ENCODE measurements at places on chromosomes 16 and 17.

DNA sequence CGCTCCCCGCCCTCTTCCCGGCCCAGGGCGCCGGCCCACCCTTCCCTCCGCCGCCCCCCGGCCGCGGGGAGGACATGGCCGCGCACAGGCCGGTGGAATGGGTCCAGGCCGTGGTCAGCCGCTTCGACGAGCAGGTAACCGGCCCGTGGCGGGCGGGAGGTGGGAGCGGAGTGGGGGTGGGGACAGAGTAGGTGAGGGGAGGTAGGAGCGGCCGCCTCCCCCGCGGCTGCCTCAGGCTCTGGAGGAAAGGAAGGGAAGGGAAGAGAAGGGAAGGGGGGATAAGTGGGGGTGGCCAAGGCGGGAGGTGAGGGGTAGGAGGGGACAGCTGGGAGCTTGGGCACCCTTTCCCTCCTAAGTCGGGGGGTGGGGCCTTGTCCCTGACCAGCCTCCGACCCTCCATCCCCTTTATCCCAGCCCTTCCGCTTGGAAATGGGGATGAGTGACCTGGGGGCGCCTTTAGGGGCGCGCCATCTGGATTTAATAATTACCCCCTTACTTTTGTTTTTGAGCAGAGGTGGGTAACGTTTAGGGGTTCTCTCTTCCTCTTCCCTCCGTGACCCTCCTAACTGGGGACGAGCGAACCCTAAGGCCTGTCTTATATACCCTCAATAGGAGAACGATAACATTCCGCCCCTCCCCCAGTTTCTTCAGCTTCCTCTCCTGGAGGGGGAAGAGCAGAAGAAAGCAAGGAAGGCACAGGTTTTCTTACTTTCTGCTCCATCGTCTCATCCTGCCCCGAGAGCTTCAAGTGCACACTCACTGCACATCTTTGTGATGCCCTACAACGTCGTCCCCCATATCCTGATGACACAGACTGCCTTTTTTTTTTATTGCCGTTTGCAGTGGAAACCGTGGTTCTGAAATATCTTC, 694 bp downstream of the NF1 start:
- peak; percentile 25 for DNase-seq

- peak; percentile 23 for DNase-seq
Observed at GRCh38 chr16:24540602-24541210, 1.3 kb downstream of the RBBP6 start.

GRCh38 chr17:56798916-56799315, 34.8 kb downstream of the C17orf67 start:
- no peak for DNase-seq

- no peak for DNase-seq
Observed at GRCh38 chr17:28368306-28368831, 1.7 kb downstream of the VTN start.

DNA sequence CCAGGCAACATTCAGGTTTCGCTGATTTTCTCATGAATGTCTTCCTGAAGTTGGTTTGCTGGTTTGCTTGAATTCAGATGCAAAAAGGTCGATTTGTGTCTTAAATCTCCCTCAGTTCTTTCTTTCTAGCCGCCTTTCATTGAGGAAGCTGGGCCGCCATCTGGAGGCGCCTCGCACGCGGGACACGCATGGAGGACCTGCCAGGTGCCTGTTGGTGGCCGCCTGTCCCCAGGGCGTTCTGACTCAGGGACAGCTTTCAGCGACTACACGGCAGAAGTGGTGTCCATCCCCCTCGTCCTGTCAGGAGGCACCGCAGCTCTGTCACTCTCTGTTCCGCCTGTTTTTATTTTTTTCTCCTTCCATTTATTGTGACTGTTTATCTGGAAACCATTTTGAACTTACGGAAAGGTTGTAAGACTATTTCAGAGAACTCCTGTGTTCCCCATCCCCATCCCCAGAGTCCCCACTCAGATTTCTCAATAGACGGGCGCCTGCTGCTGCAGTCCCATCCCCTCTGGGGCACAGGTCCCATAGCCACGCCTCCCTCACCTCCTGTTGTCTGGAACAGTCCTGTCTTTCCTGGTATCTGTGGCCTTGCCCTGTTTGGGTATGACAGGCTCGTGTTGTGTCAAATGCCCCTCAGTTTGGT, 33.2 kb downstream of the COX4I1 start:
- DNase-seq: no peak

DNA sequence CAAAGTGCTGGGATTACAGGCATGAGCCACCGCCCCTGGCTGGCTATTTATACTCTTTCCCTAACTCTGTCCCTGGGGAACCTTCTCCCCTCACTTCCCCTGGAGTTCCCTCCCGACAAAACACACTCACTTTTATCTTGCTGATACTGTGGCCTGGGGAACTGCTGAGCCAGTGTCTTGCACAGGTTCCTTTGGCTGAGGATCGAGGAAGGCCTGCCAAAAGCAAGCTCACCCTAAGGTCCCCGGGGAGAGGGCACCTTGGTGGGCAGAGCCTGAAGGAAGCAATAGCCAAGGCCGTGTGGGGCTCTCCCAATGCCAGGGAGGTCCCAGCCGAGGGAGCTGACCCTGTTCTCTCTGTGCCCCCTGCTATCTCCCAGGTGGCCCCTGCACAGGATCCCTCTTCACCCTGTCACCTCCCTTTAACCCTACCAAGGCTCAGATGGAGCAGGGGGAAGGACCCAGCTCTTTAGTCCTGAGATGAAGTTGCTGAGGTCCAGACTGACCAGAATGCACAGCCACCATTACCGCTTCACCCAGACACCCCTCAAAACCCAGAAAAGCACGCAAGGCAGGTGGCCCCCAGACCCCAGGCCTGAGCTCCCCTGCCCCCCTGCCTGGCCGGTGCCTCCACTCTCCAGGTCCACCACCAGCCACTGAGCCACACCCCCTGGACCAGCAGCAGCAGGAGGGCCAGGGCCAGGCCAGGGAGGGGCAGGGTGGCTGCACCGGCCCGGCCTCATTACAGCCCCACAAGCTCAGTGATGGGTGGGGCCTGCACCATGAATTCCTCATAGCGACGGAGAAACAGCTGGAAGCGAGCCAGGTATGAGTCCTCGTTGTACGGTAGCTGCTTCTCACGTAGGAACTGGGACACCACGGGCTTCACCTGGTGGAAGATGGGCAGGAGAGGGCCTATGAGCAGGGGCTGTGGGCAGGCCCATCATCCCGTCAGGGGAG, 5.1 kb upstream of the FDXR start:
- no peak for DNase-seq

- no peak for DNase-seq
Observed at GRCh38 chr16:17412221-17412620, 58.5 kb downstream of the XYLT1 start.

DNA sequence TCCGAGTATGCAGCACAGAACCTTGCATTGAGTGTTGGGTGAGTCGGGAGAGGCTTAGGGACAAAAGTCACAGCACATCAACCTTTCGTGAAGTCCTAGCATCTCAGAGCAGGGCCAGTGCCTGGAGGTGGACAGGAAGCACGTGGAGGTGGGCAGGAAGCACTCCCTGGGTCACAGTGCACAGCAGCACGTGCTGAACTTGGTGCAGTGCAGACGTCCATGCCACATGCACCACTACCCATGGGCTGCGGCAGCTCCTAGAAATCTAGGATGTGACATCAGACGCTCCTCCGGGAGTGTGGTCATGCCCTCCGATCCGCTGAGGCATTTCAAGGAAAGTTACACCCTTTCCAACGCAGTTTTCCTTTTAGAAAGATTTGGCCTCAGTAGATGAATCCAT, 83.4 kb upstream of the CHMP6 start:
- DNase-seq: no peak

DNA sequence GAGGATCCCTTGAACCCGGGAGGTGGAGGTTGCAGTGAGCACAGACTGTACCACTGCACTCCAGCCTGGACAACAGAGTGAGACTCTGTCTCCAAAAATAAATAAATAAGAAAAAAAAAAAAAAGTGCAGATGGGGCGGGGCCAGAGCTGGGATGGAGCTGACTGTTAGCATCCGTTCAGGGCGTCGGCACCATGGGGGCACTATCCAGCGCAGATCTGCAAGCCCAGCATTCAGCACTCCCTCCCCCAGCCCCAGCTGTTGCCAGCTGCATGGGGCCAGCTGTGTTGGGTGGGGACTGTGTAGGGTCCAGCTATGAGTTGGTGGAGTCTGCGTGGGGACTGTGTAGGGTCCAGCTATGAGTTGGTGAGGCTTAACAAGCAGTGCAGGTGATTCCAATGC, 13.3 kb downstream of the GPRC5C start:
- no peak for DNase-seq

DNA sequence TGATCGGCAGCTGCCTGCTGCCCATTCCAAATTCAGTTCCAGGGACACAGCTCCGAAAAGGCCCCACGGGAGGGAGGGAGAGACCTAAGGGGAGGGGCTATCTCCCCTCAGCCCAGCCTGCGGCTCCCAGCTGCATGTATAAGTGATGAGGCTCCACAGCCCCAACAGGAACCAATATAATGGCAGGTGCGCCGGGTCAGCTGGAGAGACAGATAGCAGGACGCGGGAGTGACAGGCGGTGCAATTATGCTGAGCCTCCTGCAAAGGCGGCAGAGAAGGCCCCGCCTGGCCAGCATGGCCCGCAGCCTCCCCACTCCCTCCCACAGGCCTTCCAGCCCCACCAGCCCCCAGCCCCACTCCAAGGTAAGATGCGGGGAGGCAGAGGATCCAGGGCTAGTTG, 8.1 kb upstream of the C1QL1 start:
- DNase-seq: no peak

- peak; percentile 21 for DNase-seq
Observed at GRCh38 chr17:2510559-2510958, 1.1 kb downstream of the METTL16 start.

- no peak for DNase-seq
Observed at GRCh38 chr17:13833921-13834320, 232.2 kb upstream of the HS3ST3A1 start.

DNA sequence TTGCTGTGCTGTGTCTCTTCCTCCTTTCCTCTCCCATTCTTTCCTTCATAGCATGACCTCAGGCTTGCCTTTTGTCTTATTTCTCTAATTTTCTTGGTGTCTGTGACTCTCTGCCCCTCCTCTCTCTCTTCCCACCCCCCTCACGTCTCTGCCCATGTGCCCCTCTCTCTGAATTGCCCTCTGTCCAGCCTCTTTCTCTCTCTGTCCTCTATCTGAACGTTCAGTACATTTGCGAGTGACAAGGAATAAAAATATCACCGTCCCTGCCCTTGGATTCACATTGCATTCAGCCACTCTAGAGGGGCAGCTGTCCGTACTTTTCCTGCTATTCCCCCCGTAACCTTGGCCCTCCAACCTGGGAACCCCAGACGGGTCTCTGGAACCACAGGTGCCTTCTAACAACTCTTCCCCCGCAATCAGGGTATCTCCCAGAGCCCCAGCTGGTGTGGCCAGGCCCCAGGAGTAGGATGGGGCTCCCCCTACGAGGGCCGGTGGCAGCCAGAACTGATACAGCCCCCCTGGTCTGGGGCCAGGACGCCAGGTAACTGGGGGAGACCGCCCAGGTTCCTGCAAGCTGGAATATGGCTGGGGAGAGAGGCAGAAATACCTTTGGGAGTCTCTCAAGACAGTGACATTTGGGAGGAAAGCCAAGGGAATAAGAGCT, 1.8 kb downstream of the KIF1C start:
- DNase-seq: no peak

GRCh38 chr17:54678158-54678557, 222.5 kb upstream of the TOM1L1 start:
- DNase-seq: no peak

- DNase-seq: no peak
Observed at GRCh38 chr16:80009971-80010659, 409.6 kb upstream of the MAF start.

DNA sequence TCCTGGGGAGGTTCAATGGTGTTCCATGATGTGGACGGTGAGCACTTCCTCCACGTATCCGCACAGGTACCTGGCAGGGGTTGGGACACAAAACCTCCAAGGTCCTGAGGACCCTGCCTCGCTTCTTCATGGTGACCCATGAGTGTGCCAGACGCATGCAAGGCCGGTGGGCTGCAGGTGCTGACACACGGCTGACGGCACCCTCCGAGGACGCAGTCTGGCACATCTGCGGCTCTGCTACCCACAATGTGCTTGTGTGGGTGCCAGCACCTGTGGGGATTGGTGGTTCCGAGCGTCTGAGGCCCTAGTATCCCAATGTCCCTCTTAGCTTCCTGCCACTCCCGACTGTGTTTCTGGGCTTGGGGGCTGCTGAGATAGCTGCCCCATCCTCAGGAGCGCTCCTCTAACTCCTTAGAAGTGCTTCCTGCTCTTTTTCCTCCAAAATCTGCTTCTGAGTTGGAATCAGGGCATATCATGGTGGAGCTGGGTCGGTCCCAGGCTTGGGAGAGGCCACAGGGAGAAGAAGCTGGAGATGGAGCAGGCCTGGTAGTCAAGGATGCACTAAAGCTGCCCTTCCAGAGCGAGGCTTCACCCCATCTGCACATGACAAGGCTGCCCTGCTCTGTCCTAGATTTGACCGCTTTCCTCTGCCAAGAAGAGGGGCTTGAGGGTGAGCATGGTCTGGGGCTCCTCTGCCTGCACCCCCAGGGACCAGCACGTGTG, 1.6 kb downstream of the CYGB start:
- DNase-seq: no peak

GRCh38 chr16:46577988-46578579, 43.1 kb downstream of the SHCBP1 start:
- DNase-seq: no peak

- peak; percentile 9 for DNase-seq
Observed at GRCh38 chr16:19410435-19411171, 7.1 kb upstream of the TMC5 start.

GRCh38 chr17:43477832-43478634, 5.7 kb upstream of the DHX8 start:
- DNase-seq: no peak

GRCh38 chr17:44909681-44910144, 5.6 kb downstream of the GFAP start:
- no peak for DNase-seq

DNA sequence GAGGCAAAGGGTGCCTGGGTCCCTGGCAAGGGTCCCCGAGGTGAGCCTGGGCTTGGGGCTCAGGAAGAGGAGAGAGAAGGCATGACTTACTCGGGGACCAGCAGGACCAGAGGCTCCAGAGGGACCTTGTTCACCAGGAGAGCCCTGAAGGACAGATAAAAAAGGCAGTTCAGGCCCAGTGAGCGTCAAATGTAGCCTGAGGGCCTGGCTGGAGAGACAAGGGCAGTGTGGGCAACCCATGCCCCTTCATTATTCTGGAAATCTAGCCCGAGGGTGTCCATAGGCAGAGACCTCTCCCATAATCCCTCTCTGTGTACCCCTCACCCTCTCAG, 14.1 kb downstream of the COL1A1 start:
- no peak for DNase-seq

DNA sequence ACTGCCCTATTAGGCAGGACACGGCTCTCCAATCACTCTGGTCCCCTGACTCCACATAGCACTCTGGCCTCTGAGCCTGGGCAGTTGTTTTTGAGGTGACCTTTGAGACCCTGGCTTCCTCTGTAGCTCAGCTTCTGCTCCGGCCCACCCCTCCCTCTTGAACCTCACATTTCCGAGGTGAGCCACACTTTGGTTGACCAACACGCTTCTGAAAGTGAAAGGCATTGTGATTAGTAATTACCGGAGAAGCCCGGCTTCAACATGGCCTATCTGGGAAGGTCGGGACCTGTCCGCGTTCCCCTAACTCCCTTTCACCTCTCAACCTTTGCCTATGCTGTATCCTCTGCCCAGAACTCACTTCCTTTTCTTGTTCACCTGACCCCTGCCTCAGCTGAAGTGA, 10.3 kb upstream of the ITGAX start:
- no peak for DNase-seq
